ENCODE measurements at places on chromosomes 12 and 14.

- no peak for DNase-seq
Measured at GRCh38 chr12:91722072-91722471, 423.6 kb downstream of the BTG1 start.

DNA sequence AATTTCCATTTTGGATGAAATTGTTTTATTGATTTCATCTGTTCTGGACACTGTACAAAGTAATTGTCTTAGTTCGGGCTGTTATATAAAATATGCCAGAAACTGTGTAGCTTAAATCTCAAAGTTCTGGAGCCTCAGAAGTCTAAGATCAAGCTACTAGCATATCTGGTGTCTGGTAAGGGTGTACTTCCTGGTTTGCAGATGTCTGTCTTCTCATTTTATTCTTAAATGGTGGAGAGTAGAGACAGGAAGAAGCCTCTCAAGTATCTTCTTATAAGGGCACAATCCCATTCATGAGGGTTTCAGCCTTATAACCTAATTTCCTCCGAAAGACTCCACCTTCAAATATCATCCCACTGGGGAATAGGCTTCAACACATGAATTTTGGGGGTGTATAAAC is 51.3 kb downstream of the MON2 start:
- DNase-seq, result no peak

- DNase-seq, result no peak
Measured at GRCh38 chr12:62670986-62671720, 204.5 kb downstream of the MON2 start.

DNA sequence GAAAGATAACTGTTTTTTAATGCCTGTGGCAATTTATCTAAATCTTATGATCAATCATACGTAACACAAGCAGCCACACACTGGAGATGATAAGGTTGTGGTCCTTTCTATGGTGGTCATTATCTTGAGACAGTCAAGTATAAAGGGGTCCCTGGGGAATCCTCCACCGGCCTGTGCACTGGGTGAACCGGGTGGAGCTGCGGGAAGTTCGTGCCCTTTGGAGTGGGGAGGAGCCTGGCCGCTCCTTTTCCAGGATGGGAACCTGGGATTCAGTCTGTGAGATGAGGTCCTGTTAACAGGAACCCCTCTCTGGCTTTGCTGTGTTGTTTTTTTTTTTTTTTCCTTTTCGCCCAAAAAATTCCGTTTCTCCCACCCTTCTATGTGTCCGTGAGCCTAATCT is 167.5 kb upstream of the RPL10L start:
- no peak for DNase-seq

DNA sequence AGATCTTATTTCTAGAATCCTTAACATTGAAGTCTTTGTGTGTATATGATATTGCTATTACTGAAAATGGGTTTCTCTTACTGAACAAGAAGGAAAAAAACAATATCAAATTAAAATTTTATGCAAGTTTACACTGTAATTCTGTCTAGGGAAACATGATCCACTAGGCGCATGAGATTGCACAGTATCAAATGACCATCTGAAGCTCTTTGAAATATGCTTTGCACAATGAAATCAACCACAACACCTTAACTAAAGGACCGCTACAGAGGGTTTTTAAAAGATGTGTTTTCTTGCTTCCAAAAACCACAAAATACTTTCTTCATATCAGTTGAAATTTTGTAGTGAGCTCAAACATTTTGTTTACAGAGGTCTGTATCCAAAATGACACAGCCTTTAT is 15.1 kb upstream of the KERA start:
- no peak for DNase-seq

- DNase-seq, result no peak
Measured at GRCh38 chr12:87814625-87815024, 214.6 kb downstream of the C12orf50 start.
